NCI-H748 treated with DMSO at 0.1 percent for 48 hours (cell line): ENCODE measurements at places on chromosomes 1 and 21.

GRCh38 chr1:13888351-13888986, 188.5 kb downstream of the PRDM2 start:
- DNase-seq: no peak

DNA sequence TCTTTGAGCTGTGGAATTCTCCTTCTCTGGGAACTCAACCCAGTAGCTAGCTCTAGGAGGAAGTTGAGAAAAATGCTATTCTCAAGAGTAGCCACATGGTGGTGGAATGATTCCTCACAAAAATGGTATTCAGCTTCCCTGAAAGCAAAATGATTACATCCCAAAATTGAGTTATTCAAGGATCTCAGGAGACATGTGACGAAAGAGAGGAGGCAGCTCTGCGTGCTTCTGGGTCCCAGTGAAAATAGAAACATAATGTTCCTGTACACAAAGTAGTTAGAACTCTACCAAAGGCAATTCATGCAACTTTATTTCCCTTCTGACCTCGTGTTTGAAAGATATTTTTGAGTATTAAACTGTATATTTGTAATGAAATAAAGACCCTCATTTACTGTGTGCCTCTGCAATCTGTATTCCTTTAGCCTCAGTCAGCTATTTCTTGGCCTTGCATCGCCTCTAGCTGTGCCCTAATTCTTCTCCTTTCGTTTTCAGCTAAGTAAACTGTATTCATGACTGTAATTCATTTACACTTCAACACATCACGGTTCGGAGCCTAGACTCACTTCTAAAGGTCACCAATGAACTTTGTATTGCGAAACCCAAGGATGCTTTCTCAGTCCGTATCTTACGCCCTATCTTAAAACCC, 167.3 kb downstream of the FASLG start:
- no peak for DNase-seq

GRCh38 chr1:223835754-223836153, 10.0 kb downstream of the TP53BP2 start:
- DNase-seq: no peak

GRCh38 chr1:162678439-162678838, 46.2 kb downstream of the DDR2 start:
- no peak for DNase-seq

- DNase-seq: no peak
Measured at GRCh38 chr1:20248971-20249612, 41.6 kb upstream of the VWA5B1 start.

GRCh38 chr1:156048663-156049258, 4.8 kb downstream of the UBQLN4 start:
- DNase-seq: no peak

- no peak for DNase-seq
Measured at GRCh38 chr1:19804831-19805251, 5.1 kb upstream of the TMCO4 start.

- no peak for DNase-seq
Measured at GRCh38 chr21:16534408-16535101, 804.8 kb downstream of the USP25 start.

DNA sequence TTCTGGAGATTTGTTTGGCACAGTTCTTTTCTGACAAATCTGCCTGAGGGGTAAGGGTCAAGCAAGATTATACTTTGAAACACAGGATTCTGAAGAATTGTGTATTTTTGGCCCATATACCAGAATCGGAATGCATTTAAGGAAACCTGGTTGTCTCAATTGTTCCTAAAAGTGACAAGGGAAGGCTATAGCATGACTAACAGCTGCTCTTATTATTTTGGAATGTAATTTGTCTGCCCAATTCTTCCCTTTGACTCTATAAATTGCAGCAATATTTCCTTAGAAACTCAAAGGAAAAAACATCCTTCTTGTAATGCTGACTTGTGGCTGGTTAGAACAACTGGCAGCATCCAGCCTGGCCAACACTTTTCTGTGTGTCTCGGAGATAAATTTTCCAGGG, 15.8 kb upstream of the VCAM1 start:
- DNase-seq: no peak

GRCh38 chr1:207937204-207937603, 26.3 kb upstream of the CD34 start:
- DNase-seq: no peak

DNA sequence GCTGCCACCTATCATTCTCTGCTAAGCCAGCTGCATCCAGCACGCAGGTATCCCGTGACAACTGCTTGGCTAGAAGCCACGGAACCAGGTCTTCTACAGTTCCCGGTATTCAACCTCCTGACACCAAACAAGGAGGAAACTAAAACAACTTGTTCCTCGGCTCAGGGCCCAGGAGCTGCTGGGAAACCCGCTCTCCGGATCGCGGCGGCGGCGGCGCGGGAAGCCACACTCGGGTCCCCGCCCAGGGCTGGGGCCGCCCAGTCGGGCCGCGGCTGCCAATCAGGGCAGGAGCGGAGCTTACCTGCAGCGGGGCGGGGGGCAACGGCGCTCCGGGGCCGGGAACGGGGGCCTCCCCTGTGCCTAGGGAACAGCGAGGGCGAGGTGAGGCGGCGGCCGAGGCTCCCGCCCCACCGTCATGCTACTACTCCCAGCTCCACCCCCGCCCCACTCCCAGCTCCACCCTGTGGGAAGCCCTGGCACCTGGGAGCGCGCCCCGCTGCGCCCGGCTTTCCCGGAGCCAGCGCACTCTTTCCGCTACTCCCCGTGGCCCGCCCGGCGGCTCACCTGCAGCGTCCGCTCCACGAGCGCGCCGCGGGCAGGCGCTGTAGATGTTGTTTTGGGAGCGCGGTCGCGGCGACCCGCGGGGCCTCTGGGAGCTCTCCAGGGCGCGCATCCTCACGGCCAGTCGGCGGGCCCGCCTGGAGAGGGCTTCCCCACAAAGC, 12.1 kb downstream of the IL24 start:
- peak; percentile 12 for DNase-seq

- no peak for DNase-seq
Measured at GRCh38 chr1:206579747-206580437, 32.4 kb downstream of the EIF2D start.
